Lung (tissue), 17 donors: ENCODE measurements at places on chromosomes 6 and 20.
A peak's percentile ranks its signal among the peaks of the same experiment; 100 is the strongest.

DNA sequence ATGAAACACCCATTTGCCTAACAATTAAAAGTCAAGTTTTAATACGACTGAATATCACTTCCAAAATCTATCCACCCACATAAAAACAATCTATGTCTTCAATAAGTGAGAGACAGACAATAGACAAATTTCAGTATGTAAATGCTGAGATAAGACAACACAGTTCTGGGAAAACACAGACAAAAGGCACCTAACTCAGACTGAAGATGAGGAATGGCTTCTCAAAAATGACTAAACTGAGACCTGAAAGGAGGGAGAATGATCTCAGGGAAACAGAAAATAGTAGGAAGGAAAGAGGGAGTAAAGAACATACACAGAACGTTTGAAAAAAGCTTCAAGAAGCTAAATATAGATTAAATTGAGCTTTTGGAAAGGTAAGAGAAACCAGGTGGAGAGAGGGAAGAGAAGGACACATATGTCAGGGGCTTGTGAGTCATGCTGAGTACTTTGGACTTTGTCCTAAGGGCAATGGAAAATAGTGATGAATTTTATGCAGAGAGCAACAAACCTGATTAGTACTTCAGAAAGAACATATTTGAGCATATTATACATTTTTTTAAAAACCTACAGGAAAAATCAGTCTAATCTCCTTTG lies 16.1 kb downstream of the LMBRD1 start:
- DNase-seq, result no peak

- DNase-seq, result peak; percentile 58
These were observed 48.3 kb downstream of the ATXN1 start for GRCh38 chr6:16712931-16713484.

- DNase-seq, result peak; percentile 28
These were observed 21.6 kb downstream of the SASH1 start for GRCh38 chr6:148364056-148364824.

GRCh38 chr6:8000636-8001035 lies 63.6 kb downstream of the BLOC1S5 start:
- no peak for DNase-seq

DNA sequence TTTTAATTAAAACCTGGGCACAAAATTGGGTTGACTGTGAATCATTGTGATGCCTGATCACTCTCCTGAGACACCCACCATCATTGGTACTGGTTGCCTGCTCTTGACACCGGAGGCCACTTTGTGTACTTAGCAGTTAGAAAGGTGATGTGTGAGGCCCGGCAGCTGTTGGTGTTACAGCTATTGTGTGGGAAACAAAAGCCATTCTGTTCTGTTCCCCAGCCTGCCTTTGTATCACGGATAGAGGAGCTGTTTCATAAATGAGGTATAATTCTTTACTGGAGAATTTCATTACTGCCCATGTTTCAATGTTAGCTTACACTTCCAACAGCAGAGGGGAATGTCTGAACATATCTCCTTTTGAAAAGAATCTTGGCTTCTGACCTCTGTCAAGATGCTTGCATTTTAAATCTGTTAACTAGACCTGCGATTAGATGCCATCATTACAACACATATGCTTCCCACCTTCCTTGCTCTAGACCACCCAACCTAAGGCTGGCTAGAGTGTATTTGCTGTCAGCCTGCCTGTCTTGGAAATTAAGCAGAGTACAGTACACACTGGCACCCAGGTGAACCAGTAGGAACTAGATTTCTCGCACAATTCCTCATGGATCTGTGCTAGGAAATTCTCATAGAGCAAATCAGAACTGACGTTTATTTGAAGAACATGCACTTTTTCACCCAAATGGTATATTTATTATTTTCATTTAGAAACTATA lies 142.4 kb upstream of the INSM1 start:
- DNase-seq, result peak; percentile 72

DNA sequence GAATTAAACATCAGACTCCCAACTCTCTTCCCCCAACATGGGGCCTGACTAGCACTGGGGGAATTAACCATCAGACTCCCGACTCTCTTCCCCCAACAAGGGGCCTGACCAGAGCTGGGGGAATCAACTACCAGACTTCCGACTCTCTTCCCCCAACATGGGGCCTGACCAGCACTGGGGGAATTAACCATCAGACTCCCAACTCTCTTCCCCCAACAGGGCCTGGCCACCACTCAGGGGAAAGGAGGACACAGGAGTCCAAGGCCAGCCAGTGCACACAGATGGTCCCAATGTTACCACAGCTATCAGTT lies 13.1 kb downstream of the CST7 start:
- no peak for DNase-seq

DNA sequence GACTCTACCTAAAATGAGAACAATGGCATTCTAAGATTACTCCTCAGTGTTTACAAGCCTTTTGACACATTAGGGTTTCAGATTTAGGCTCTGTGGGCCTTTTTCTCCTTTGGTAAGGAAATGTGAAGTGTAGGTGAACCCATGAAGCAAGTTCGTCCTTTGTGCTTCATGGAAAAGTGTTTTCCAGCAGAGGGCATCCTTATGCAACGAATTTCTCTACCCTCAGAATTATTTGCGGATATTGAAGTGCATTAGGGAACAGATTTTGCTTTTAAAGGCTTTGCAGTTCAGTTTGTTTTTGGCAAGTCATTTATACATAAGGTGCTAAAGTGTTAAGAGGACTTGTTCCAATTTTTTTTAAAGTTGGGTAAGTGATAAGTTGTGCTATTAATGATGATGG lies 55.7 kb upstream of the FERMT1 start:
- peak; percentile 82 for DNase-seq

DNA sequence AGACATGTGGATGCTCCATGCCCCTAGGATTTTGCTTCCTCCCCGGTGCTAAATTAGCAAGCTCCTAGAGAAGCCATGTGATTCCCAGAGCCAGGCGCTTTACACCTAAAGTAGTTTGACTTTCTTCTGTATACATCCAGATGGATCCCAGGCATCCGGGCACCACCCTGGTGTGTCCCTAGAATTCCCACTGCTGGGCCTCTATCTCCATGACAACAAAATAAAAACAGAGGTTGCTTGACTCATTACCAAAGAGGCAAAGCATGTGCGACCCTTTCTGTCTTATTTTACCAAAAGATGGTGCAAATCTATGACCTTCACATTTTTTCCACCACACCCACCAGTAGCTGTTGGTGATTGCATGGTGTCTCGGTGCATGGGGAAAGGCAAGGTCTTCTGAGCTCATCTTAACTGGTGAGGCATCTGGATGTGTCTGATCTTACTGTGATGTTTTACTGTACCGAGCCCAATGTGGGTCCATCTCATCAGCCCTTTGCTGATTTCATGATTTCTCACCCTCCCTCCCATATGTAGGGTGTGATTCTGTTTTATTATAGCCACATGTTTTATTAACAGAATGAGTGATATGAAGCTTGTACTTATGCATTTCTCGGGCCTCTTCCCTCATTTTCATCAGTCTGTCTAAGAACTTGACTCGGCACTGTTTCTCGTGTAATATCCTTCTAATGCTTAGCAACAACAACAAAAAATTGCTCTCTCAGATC lies 27.4 kb upstream of the VAPB start:
- DNase-seq, result peak; percentile 33

DNA sequence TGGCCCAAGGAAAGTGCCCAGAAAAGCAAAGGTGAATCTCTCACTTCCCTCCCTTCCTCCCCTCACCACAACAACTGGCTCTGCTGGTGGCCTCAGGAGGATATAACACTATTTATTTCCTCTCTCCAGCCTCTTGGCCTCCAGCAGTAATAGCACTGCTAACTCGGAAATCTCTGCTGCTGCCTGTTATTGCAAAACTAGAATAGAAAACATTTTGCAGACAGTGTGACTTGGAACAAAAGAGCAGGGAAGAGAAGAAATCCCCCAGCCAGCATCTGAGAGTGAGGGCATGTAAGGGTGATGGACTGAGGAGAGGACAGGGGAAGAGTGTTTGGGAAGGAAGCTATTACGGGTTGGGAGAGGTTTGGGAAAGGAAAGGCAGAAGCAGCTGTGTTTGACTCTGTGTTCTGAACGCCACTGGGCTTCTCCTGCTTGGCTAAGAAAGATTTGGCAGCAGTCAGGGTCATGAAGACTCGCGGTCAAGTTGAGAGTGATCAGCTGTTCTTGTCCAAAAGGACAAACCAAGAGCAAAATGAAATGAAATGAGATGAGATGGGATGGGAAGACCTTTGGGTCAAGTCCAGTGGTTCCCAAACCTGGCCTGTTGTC lies 81.0 kb upstream of the SNX9 start:
- peak; percentile 79 for DNase-seq

GRCh38 chr20:6959900-6960312 lies 192.4 kb downstream of the BMP2 start:
- DNase-seq, result no peak

DNA sequence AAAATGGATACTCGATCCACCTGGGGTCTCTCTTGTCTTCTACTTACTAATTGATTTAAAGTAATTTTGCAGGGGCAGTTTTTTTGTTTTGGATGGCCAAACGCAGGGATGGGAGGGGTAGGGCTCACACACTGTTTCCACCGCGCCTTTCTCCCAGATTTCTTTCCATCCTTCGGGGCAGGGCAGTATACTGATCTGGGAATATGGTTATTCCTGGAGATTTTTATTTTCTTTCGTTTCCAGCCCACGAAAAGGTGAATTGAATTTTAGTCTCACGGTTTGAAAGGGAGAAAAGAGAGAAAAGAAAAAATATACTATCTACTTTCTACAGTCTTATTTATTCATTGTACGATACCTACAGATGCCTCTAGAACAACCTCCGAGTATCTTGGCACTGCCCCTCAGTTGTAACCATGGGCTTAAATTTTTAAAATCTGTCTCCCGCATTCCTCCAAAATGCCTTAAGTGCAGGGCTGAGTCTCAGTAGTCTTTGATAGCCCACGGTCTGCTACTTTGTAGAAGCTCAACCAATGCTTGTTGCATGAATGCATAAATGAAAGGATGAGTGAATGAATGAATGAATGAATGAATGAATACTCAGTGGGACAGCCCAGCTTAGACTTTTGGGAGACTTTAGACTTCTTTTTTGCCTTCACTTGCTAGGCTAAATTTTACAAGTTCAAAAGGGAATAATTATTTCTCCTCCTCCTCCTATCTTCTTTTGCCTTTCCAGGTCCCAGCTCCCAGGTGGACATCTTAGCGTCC lies 18.1 kb upstream of the TRIM27 start:
- DNase-seq, result peak; percentile 90

- DNase-seq, result no peak
These were observed 216.0 kb upstream of the SSTR4 start for GRCh38 chr20:22819112-22819511.

DNA sequence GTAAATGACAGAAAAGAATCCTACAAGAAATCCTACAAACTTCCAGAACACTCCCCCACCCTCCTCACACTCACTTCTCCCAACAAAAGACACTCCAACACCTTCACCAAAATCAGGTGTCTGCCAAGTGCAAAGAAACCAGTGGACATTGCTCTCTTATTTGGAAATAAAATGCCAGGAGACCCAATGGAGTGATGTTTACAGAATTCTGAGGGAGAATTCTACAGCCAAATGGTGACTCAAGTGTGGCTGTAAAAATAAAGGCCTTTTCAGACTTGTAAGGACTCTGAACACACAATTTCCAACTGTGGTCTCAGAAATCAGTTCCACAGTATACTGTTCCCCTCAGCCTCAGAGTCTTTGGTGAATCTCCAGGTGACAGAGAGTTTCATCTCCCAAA lies 109.6 kb upstream of the CARMIL1 start:
- no peak for DNase-seq

DNA sequence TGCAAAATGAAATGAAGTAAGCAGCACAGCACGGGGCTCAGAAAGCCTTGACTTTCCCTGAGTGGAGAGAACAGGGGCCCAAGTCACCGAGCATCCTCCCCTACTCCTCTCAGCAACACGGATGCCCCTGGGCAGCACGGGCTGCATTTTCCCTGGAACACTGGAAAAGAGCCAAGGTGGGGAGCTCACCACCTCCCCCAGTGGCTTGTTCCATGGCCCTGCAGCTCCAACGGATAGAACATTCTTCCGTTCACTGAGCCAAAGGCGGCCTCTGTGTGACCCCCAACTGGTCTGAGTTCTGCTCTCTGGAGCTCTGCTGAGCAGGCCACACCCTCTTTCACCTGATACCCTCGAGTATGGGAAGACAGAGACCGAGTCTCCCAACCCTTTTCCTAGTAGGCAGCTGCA lies 20.8 kb upstream of the EMILIN3 start:
- no peak for DNase-seq

- no peak for DNase-seq
These were observed 10.1 kb upstream of the SULF2 start for GRCh38 chr20:47795214-47795907.

DNA sequence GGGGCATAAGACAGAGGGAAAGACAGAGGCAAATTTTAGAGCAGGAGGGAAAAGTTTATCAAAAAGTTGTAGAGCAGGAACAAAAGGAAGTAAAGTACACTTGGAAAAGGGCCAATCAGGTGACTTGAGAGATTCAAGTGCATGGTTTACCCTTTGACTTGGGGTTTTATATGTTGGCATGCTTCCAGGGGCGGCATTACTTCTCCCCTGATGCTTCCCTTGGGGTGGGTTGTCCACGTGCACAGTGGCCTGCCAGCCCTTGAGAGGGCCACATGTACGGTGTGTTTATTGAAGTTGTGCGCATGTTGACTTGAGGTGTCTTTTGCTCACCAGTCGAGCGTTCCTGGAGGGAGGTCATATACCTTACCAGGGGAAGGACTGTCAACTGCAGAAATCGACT lies 259.5 kb upstream of the JARID2 start:
- DNase-seq, result peak; percentile 57

GRCh38 chr6:134435814-134436280 lies 117.9 kb upstream of the SGK1 start:
- DNase-seq, result no peak

DNA sequence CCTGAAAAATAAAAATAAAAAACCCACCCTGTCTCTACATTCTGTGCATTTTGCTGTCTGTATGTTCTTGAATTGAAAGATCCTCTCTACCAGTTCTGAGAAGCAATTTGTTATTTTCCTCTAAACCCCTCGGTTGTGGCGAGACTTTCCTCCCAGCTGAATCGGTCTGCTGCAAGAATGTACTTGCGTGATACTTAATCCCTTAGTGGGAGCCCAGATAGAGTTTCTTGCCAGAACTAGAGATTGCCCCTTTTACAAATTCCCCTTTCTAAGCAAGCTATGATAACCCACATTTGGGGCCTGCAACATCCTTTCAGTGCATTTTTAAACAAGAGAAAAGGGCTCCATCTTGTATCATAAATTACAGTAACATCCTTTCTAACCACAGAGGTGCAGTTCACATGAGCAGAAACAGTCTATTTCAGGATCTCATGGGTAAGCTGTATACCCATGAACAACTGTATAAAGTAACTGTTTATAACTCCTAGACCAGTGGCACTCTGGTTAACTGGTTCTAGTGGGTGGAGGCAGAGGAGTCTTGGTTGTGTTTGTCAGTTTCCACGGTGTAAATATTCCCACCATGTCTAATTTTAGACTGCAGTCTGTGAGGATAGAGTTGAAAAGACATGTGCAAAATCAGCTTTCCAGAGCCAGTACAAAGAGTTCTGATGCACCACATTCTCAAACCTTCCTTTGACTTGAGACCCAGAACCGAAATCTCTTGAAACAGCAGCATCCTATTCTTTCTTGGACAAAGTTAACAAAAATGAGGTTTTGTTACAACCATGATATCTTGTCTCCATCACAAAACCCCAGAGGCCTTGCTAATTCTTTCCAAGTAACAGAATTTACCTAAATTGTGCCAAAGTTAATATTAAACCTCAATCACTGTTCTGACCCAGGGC lies 113.1 kb upstream of the ZNF217 start:
- no peak for DNase-seq
